ENCODE measurements at places on chromosomes 4 and X.

GRCh38 chrX:97399400-97399799 lies 515.7 kb downstream of the RPA4 start:
- DNase-seq = peak; percentile 75

DNA sequence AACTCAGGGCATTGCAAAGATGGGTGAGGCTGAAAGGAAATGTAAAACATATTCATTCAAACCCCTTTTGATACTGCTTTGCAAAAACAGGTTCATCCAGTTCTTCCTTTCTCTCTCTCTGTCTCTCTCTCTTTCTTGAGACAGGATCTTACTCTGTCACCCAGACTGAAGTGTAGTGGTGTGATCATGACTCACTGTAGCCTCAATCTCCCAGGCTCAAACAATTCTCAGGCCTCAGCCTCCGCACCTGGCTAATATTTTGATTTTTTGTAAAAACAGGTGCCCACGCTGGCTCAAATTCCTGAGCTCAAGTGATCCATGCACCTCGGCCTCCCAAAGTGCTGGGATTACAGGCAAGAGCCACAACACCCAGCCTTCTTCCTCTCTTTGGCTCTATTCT lies 15.6 kb upstream of the DCHS2 start:
- DNase-seq = no peak

GRCh38 chr4:169150806-169151205 lies 120.0 kb downstream of the SH3RF1 start:
- DNase-seq = no peak

DNA sequence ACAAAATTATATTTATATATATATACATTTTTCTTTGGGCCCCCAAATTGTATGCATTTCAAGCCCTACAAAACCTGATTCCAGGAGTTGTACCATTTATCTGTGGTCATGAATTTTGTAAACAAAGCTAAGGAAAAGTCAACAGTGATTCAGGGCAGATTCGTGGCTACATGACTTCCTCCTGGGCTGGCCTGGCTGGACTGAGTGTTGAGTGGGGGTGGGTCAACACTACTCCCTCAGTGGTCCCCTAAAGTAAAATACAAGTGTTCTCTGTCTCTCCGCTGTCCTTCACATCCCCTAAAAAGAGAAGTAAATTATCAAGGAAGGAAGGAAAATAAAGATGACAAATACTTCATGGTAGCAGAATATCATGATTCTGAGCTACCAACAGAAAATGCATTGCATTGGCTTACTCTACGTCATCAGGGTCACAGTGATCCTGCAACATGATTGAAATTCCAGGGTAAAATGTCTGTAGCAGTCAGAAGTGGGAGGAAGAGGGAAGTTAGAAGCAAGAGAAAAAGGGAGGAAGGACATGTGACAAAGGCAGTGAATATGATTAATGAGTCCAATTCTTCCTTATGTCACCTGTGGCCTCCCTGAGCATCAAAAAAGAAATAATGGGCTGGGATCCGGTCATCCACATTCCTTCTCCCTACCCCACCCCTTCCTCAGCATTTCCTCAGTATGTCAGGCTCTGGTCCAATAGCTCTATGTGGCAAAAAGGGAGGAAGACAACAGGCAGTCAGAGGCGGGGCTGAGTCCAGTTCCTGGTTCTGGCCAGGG lies 42.4 kb upstream of the MYOZ2 start:
- DNase-seq = no peak

DNA sequence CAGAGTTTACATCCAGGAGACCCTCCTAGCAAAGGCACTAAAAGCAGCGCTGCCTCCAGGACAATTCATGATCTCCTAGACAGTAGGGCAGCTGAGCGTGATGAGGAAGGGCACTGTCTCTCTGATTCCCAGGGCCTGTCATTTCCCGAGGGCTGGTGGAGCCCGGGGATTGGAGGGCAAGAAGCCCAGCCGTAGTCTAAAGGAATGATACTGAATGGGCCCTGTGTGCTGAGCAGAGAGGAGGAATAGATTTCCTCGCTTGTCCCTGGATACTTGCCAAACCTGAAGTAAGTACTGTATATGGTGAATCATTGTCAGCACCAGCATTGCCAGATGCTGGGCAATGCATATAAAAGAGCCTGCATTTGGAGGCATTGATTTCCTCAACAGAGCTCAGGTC lies 88.0 kb upstream of the SLITRK2 start:
- DNase-seq = no peak

DNA sequence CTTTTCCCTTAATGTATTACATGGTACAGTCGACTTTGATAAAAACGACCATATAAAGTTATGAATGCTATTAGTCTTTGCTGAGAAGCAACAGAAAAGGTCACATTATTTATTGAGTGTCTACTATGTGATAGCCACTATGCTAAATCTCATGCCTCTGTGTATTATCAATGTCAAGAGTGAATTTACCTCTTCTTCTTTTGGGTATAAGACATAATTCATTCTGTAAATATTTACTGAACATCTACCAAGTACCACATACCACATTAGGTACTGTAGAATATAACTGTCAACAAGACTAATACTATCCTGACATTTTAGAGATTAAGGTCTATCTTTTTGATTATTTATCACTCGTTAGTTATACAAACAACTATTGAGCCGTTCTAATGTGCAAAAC lies 268.7 kb upstream of the FTHL17 start:
- DNase-seq = no peak

DNA sequence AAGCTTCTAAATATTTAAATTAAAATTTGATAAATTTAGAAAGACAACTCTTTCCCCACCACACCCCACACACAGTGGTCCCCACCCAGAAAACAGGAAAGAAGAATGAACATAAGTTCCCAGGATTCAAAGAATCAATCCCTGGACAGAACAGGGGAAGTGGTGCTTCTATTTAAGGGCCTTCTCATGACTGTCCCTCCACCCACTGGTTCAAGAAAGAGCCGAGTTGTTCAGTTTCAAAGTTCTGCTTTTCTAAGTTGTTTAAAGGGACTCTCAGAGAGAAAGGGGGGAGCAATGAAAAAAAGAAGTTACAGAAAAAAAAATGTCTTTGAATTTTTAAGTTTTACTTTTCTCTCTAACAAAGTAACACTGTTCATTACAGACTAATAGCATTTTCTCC lies 195.8 kb downstream of the PDGFC start:
- no peak for DNase-seq

GRCh38 chr4:8090744-8091301 lies 67.8 kb downstream of the ABLIM2 start:
- DNase-seq = no peak
